ENCODE measurements at places on chromosomes 1 and 21.

DNA sequence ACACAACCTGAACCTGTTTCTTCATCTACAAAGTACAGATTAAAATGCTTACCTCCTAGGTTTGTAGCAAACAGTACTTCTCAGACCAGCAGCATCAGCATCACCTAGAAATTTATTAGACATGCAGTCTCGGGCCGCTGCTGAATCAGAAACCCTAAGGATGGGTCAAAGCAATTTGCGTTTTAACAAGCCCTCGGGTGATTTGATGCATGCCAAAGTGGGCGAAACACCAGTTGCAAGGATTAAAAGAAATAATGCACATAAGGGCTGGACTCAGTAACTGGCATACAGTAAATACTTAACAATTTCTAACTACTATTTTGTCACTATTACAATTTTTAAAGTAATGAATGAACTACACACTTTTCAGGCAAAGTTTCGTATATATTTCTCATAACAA, 47.5 kb downstream of the SH3GLB1 start:
- no peak for DNase-seq

GRCh38 chr1:172905452-172905851, 145.3 kb downstream of the TNFSF18 start:
- DNase-seq, result no peak

DNA sequence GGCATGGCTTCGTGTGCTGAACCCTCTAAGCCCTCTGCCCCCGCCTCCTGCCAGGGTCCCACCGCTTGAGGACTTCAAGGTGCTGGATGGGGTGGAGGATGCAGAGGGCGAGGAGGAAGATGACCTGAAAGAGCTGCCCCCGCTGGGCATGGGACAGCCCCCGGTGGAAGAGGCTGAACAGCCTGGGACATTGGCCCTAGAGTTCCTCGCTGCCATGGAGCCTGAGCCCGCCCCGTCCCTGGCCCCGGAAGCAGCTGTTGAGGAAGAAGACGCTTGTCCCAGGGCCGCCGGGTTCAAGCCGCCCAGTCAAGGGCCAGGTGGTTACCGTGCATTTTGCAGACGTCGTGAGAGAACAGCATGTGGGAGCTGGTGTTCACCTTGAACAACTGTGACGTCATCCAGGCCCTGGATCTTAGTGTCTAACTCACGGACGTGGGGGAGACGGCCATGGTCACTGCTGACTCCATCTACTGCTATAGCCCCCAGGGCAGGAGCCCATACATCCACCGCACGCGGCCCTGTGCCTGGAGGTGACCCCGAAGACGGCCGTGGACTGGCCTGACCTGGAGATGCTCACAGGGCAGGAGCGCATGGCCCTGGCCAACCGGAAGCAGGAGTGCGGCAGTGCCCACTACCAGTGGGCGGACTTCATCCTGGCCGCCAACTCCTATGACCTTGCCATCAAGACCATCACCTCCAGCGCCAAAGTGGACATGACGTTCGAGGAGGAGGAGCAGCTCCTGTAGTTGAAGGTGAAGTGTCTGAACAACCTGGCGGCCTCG, 90.1 kb downstream of the PPP1R12B start:
- DNase-seq, result no peak

DNA sequence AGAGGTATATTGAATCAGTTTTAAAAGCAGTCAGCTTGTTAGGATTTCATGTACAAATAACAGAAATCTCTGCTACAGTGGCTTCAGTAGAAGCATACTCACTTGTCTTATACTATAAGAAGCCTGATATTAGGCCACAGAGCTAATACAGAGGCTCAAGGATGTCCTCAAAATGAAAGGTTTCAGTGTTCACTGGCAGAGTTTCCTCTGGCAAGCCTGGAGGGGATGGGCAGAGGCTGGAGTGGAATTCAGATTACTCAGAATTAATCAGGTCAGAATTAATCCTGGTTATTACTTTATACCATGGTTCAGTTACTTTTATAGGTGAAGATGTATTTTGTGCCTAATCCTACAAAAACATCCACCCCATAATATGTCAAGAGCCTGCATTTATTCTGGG, 520.5 kb downstream of the USP25 start:
- DNase-seq, result no peak

GRCh38 chr1:155018617-155019348, 14.8 kb downstream of the DCST2 start:
- DNase-seq, result peak; percentile 60

DNA sequence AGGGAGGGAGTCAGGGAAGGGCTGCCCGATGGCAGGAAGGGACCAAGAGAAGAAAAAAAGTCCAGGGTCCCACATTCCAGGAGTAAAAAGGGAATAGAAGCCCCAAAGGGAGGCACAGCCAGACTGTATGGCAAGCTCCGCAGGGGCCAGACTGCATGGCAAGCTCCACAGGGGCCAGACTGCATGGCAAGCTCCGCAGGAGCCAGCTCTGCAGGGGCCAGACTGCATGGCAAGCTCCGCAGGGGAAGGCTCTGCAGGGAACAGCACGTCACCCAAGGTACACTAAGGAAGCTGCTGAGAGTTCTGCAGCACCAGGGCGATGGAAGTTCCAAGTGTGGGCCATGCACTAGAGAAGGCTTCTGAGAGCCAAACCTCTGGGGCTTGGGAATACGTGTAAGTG, 156.7 kb upstream of the ARHGEF16 start:
- no peak for DNase-seq

- no peak for DNase-seq
Measured at GRCh38 chr1:247429496-247429895, 13.5 kb downstream of the NLRP3 start.

- no peak for DNase-seq
Measured at GRCh38 chr1:145782272-145783099, 41.4 kb downstream of the RNF115 start.

DNA sequence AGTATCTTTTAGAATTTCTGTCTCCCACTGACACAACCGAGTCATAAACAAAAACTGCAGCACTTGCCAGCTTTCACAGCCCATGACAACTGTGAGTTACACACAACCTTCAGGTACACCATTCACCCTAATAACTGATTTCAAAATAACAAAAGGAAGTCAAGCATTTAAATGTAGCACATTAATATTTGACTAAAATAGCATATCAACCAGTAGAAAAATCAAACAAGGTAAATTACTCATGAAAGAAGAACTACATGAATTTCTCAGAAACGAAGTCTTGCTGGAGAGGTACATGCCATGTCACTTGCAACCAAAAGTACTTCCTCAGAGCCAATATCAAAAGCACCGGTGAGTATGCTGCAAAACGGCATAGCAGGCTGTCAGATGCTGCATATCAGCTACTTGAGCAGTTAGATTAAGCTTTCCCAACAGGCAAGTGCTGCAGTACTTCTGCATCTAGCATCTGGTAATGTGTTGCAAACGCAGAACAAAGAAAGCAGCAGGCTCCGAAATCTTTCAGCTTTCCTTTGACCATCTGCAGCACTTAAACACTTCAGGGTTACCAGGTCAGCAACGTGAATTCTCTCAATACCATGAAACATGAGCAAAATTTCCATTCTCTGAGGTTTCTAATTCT, 223.2 kb downstream of the SMYD3 start:
- no peak for DNase-seq

- no peak for DNase-seq
Measured at GRCh38 chr1:174748586-174748985, 251.2 kb upstream of the CACYBP start.

DNA sequence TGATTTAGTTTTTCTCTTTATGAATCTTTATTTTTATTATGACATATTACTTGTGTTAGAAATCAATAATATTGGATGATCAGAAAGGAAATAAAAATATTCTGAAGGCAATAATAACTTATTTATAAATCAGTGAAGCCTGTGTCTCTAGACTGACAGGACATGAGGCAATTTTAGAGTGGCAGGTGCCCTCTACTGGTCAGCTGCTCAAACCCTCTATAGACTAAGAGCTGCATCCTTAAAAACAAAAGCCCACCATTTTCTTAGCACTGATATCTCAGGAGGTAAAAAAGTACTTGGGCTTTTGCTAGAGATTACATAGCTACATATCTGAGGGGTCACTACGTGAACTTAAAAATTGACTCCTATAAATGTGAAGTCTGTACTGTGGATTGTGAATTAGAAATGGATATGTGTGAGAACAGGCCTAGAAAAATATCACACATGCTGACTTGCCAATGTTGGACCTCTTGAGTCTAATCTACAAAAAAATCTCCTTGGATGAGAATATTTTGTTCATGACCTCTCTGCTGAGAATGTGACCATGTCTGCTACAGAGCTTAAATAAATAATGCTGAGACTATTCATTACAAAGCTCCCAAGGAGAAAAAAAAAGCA, 597.9 kb upstream of the ADAMTS5 start:
- peak; percentile 80 for DNase-seq

GRCh38 chr1:6690186-6690585, 11.4 kb downstream of the DNAJC11 start:
- no peak for DNase-seq

- no peak for DNase-seq
Measured at GRCh38 chr1:223199094-223199647, 56.1 kb upstream of the TLR5 start.

- no peak for DNase-seq
Measured at GRCh38 chr1:5311634-5312292, 657.4 kb downstream of the AJAP1 start.

DNA sequence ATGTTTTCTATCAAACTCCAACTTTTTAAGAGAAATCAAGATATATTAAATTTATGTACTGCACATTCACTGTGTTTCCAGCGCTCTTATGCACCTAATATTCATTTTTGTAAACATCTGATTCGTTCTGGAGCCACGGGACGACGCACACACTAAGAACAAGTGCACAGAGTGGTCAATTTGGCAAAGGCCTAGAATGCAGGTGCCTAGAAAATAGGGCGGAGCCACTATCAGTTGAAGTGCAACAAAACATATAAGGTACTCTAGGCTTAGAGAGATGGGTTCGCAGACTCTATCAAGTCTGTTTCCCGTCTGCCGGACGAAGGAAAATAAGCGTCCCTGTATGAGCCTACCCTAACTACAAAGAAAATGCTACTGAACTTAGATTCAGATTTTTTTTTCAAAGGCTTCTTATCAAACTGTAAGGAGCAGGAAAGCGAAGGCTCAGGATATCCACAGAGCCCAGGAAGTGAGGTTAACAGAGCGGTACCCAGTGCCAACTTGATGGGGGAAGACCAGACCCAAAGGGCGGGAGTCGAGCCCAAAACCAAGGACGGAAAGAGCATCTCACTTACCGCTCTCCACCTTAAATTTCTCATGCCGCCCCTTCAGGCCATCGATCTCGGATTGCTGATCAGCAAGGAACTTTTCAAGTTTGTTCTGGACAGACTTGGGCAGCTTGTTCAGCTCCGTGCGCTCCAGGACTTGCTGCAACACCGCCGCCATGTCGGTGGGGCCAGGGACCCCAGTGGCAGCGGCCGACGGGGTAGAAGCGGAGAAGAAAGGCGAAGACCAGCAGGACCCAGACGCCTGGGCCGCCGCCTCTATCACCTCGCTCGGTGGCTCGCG, 526 bp downstream of the TPR start:
- peak; percentile 58 for DNase-seq

DNA sequence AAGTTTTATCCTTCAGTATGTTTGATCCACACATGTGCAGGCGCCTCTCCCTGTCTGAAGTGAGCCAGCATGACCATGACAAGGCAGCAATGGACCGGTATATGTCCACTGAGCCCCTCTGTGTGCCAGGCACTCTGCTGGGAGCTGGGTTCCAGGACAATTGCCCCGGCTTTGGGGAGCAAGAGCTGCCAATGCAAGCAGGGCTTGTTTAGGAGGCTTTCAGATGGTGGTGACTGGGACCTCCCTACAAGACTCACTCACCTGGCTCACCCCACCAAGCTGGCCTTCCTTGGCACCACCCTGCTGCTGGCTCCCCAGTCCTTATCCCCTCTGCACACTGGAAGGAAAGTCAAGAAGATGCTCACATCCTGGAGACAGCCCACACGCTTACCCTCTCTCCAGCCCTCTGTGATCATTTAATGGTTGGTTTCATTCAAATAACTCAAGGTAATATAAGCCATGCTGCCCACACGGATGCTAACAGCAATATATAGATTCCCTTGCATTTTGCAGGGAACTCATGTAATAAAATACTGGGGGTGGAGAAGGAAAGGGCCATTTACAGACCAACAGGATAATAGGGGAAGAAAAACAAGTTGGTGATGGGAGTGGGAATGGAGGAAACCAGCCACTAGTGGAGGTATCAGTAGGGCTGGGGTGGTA, 23.6 kb downstream of the KCND3 start:
- no peak for DNase-seq

DNA sequence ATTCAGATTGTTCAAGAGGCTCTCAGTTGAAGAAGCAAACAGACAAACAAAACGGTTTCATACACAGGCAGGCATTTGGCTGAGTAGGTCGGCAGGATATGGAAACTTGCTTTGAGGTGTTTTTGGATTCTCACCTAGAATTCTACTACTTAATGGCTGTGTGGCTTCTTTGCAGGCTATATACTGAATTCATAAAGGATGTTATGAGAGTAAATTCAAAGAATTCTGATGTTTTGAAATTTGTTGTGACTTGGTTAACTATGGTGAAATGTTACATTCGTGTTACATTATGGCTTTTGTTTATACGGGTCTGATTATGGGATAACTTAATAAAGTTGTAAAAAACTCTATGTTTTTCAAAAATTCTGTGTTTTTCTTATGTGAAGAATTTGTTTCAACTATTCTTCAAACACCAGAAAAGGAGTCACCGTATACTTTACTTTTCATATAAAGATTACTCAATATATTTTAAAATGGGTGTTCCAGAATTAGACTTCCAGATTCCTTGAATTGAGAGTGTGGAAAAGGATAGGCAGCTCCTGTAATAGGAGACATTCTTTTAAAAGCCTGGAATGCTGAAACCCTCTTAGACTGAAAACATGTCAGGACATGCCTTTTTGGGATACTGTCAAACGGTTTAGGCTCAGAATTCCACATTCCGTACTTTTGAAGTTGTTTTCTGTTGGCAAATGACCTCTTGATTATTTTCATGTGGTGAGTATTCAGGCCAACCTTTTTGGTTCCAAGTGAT, 8.2 kb upstream of the IRF2BP2 start:
- no peak for DNase-seq

DNA sequence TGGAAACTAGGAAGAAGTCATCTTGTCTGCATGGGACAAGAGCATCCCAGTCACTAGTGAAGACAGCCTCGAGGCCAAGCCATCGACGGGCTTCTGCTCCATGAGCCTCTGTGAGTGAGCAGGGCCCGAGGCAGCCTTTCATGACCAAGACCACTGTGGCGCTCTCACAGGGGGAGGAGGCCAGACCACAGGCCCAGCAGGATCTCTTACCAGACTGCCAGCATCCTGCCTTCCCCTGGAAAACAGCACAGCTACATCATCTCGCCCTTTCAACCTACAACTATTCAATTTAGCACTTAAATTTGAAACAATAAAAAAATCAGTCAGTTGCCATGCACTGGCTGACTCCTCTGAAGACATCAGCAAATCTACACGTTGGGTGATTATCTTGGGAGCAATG, 85.4 kb downstream of the HSF2BP start:
- no peak for DNase-seq

GRCh38 chr21:27047283-27047657, 80.4 kb upstream of the ADAMTS5 start:
- DNase-seq, result no peak

Data from adrenal gland (tissue), 19 donors.